Chondrocyte (in vitro differentiated cells): ENCODE measurements at places on chromosomes 13 and 19. TPM values are rescaled to one million over a fixed set of nuclear protein-coding genes. Genes with fewer than 3 reads are reported as not detected.

GRCh38 chr13:89951341-89951740 is 1396.1 kb upstream of the MIR17HG start:
- no peak overlapping the region for H3K27ac ChIP-seq
- H3K36me3 ChIP-seq: peaks cover 4% of the 10 kb centered on the region
- no peaks in the 10 kb centered on the region for H3K4me1 ChIP-seq
- H3K27me3 ChIP-seq: no peaks in the 10 kb centered on the region

- DNase-seq: no peak
- no peaks in the 10 kb centered on the region for H3K27me3 ChIP-seq
- peak overlapping the region; percentile 63 for H3K27ac ChIP-seq
- peaks cover 6% of the 10 kb centered on the region for H3K36me3 ChIP-seq
Measured at GRCh38 chr13:41054212-41054877, 7.0 kb upstream of the WBP4 start.

GRCh38 chr13:103639326-103639725 is 573.1 kb upstream of the SLC10A2 start:
- H3K36me3 ChIP-seq: no peaks in the 10 kb centered on the region
- no peaks in the 10 kb centered on the region for H3K4me1 ChIP-seq
- H3K4me3 ChIP-seq: no peak overlapping the region

CXCL17 gene
- total RNA-seq: not detected in 3 replicates

GRCh38 chr19:17078920-17079709 is 3.5 kb downstream of the MYO9B start:
- DNase-seq: no peak
- no peaks in the 10 kb centered on the region for H3K36me3 ChIP-seq
- peaks cover 65% of the 10 kb centered on the region for H3K4me1 ChIP-seq
- no peaks in the 10 kb centered on the region for H3K27me3 ChIP-seq
- H3K4me3 ChIP-seq: peak overlapping the region; percentile 71

DNA sequence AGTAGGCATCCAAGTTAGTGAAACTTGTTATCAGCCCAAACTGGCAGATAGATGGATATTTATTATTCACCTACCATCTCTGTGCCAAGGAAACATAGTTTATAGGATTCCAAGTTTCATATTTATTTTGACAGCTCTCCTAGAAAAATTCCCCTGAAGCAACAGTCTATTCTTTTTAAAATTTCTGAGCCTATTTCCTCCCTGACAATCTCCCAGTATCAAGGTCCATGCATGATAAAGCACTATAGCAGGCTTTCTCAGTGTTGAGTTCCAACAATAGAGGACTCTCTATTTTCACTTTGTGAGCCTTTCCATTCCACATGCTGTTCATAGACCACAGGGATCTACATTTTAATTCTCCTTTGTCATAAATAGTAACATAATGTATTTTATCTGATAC is 312.6 kb downstream of the SLITRK6 start:
- H3K27me3 ChIP-seq: no peaks in the 10 kb centered on the region
- H3K27ac ChIP-seq: no peak overlapping the region
- H3K4me3 ChIP-seq: no peak overlapping the region
- H3K4me1 ChIP-seq: peaks cover 11% of the 10 kb centered on the region

- H3K4me1 ChIP-seq: peaks cover 4% of the 10 kb centered on the region
- no peak for DNase-seq
- H3K27me3 ChIP-seq: no peaks in the 10 kb centered on the region
Measured at GRCh38 chr13:32334671-32335070, 19.4 kb downstream of the BRCA2 start.

GRCh38 chr19:51493776-51494175 is 7.8 kb downstream of the SIGLEC12 start:
- no peak overlapping the region for H3K4me3 ChIP-seq
- H3K4me1 ChIP-seq: no peaks in the 10 kb centered on the region
- DNase-seq: no peak
- no peaks in the 10 kb centered on the region for H3K27me3 ChIP-seq
- no peak overlapping the region for H3K27ac ChIP-seq
- H3K36me3 ChIP-seq: no peaks in the 10 kb centered on the region

- no peak overlapping the region for H3K27ac ChIP-seq
- H3K27me3 ChIP-seq: peaks cover 3% of the 10 kb centered on the region
- no peak for DNase-seq
- H3K36me3 ChIP-seq: no peaks in the 10 kb centered on the region
- H3K4me1 ChIP-seq: no peaks in the 10 kb centered on the region
- H3K4me3 ChIP-seq: no peak overlapping the region
Measured at GRCh38 chr13:77779552-77780272, 82.2 kb downstream of the SLAIN1 start.

SOX1 gene
- not detected in 3 replicates for total RNA-seq

FUT1 gene
- 0.44 to 0.52 TPM in 2 of 3 replicates, not detected in the other for total RNA-seq

DNA sequence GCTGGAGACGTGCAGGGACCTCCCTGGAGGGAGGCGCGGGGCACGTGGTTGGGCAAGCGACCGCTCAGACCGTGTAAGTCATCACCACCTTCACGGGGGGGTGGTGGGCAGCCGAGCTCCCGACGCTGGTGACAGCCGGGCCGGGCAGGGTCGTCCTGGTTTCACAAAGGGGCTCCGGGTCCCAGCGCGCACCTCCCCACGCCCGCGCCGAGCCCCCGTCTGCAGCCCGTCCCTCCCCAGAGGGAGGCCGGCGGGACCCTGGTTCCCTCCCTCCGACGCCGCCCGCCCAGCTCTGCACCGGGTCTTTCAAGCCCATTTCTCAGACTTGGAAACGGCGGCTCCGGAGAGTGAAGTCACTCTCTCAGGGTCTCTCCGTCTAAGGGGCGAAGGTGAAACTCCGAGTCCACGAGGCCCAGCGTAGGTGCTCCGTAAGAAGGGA is 729 bp upstream of the ARID3A start:
- DNase-seq: peak; percentile 82
- H3K4me3 ChIP-seq: peak overlapping the region; percentile 68
- peaks cover 4% of the 10 kb centered on the region for H3K27me3 ChIP-seq
- peaks cover 8% of the 10 kb centered on the region for H3K4me1 ChIP-seq
- no peaks in the 10 kb centered on the region for H3K36me3 ChIP-seq

APOC4 gene
- not detected in 3 replicates for total RNA-seq

METTL21C gene
- not detected in 3 replicates for total RNA-seq

KLK15 gene
- not detected in 3 replicates for total RNA-seq

GRCh38 chr13:37074703-37075102 is 15.2 kb upstream of the SUPT20H start:
- no peaks in the 10 kb centered on the region for H3K36me3 ChIP-seq
- H3K27me3 ChIP-seq: no peaks in the 10 kb centered on the region
- H3K4me3 ChIP-seq: no peak overlapping the region
- peak overlapping the region; percentile 25 for H3K27ac ChIP-seq
- peaks cover 8% of the 10 kb centered on the region for H3K4me1 ChIP-seq

DNA sequence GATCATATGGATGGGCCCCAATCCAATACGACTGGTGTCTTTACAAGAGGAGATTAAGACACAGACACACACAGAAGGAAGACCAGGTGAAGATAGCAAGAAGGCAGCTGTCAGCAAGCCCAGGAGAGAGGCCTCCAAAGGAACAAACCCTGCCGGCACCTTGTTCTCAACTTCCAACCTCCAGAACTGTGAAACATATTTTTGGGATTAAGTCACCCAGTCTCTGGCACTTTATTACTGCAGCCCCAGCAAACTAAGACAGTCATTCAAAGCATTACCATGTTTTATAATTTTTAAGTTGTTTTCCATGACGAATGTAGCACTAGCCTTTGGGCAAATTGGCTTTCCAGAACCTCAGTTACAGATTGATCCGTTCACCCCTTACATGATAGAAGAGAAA is 11.3 kb downstream of the STARD13 start:
- no peak for DNase-seq
- H3K27me3 ChIP-seq: no peaks in the 10 kb centered on the region
- peak overlapping the region; percentile 69 for H3K27ac ChIP-seq

DNA sequence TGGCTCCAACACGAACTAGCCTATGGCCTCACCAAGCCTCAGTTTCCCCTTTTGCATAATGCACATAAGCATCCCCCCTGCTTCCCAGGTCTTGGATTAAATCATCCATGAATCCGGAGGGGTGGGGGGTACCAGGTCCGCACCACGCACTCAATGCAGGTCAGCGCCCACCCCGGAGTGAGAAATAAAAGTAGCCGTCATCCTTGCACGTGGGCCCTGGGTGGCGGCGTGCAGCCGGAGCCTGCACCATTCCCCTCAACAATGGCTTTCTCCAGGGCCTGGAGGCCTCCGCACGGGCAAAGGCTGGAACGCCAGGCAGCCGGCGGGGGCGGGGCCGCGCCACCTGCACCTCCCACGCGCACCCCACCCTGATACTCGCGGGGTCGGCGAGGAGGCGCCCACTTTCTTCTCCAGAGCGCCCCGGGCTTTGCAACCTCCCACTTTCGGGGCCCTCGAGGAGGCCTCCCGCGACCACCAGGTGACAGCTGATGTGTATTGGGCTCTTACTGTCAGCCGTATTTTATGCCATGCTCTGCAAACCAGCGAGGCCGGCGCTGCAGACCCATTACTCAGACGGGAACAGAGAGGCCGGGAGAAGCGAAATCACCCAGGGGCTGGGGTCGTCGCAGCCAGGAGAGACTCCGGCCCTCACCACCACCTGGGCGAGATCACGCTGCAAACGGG is 767 bp upstream of the GADD45B start:
- H3K36me3 ChIP-seq: peaks cover 25% of the 10 kb centered on the region
- H3K27ac ChIP-seq: peak overlapping the region; percentile 99
- no peaks in the 10 kb centered on the region for H3K27me3 ChIP-seq
- H3K4me3 ChIP-seq: peak overlapping the region; percentile 95

ZNF541 gene
- total RNA-seq: not detected in 3 replicates

- peaks cover 12% of the 10 kb centered on the region for H3K4me1 ChIP-seq
- H3K36me3 ChIP-seq: no peaks in the 10 kb centered on the region
- DNase-seq: no peak
- H3K27me3 ChIP-seq: peaks cover 70% of the 10 kb centered on the region
- no peak overlapping the region for H3K4me3 ChIP-seq
Measured at GRCh38 chr19:41997851-41998229, 3.8 kb upstream of the ATP1A3 start.

PCP2 gene
- total RNA-seq: not detected in 3 replicates

DNA sequence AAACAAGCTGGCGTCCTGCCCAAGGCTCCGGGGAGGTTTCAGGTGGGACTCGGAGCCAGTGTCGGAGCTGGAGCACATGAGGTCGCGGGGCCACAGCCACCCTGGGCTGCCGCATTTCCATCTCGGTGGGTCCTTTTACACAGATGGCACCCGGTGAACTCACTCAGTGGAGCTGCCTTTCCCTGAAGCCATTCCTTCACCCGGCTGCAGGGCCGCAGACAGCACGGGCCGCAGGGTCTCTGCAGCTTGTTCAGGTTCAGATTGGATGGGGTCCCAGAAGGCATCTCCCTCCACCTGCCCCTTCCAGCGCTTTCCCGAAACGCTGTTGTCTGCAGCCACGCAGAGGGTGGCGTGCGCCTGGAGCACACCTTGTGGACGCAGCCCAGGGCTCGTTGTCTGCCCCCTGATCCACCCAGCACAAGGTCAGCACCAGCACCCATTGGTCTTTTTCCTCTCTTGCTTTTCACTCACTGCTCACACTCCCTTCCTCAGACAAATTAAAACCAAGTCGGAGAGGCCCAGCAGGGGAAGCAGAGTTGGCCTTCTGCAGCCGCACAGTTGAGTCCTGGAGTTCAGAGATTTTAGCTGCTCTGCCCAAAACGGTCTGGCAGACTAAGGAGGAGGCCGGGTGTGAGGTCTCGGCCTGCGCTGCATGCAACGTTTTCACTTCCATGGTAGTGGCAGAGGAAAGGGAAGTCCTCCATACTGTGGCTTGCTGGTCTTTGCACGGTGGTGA is 18.1 kb downstream of the MCF2L start:
- H3K36me3 ChIP-seq: no peaks in the 10 kb centered on the region
- H3K27me3 ChIP-seq: peaks cover 30% of the 10 kb centered on the region
- no peak overlapping the region for H3K4me3 ChIP-seq

- peaks cover 29% of the 10 kb centered on the region for H3K4me1 ChIP-seq
- H3K27me3 ChIP-seq: no peaks in the 10 kb centered on the region
- no peak for DNase-seq
- H3K36me3 ChIP-seq: no peaks in the 10 kb centered on the region
- no peak overlapping the region for H3K4me3 ChIP-seq
Measured at GRCh38 chr13:84994582-84994981, 804.6 kb downstream of the SLITRK6 start.

SPART gene
- total RNA-seq: 93.6 to 97.1 TPM (median 95.6 TPM) in 3 replicates

- no peak for DNase-seq
- H3K36me3 ChIP-seq: peaks cover 21% of the 10 kb centered on the region
- no peak overlapping the region for H3K27ac ChIP-seq
- no peak overlapping the region for H3K4me3 ChIP-seq
Measured at GRCh38 chr13:41751734-41752445, 209.0 kb downstream of the VWA8 start.

PLD3 gene
- total RNA-seq: 478 to 514 TPM (median 487 TPM) in 3 replicates

ZNF709 gene
- 2.0 to 5.2 TPM (median 3.0 TPM) in 3 replicates for total RNA-seq

- no peaks in the 10 kb centered on the region for H3K36me3 ChIP-seq
- no peak overlapping the region for H3K27ac ChIP-seq
- no peak overlapping the region for H3K4me3 ChIP-seq
Measured at GRCh38 chr13:102510072-102510471, 86.7 kb upstream of the TPP2 start.

CEACAM3 gene
- total RNA-seq: not detected in 3 replicates

PLA2G4C gene
- total RNA-seq: 1.9 to 5.6 TPM (median 4.0 TPM) in 3 replicates

C19orf67 gene
- not detected in 3 replicates for total RNA-seq

DNA sequence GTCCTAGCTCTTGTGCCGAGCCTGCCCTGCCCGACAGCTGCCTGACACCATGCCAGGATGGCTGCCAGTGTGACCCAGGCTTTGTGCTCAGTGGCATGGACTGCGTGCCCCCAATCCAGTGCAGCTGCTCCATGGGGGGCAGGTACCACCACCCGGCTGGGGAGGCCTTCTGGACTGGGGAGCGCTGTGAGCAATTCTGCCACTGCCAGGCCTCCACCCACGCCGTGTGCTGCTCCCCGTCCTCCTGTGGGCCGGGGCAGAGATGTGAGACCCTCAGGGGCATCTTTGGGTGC is 9.4 kb upstream of the FXYD3 start:
- no peaks in the 10 kb centered on the region for H3K4me1 ChIP-seq
- H3K36me3 ChIP-seq: no peaks in the 10 kb centered on the region
- no peak overlapping the region for H3K4me3 ChIP-seq
- H3K27me3 ChIP-seq: peaks cover 3% of the 10 kb centered on the region
- DNase-seq: no peak
- H3K27ac ChIP-seq: no peak overlapping the region

LILRB2 gene
- total RNA-seq: not detected in 3 replicates

MAST1 gene
- total RNA-seq: 0.44 to 1.6 TPM (median 0.97 TPM) in 3 replicates
